ENCODE measurements at places on chromosomes 3 and 15. TPM values are rescaled to one million over a fixed set of nuclear protein-coding genes. Genes with fewer than 3 reads are reported as not detected.

GRCh38 chr15:75884041-75884440, 19.6 kb upstream of the FBXO22 start:
- H3K4me3 ChIP-seq: no peak overlapping the region
- no peaks in the 10 kb centered on the region for H3K27me3 ChIP-seq
- no peaks in the 10 kb centered on the region for H3K4me1 ChIP-seq
- DNase-seq: peak; percentile 59
- peaks cover 10% of the 10 kb centered on the region for H3K36me3 ChIP-seq
- H3K27ac ChIP-seq: peak overlapping the region; percentile 21

- H3K4me1 ChIP-seq: no peaks in the 10 kb centered on the region
- peak; percentile 66 for DNase-seq
- H3K36me3 ChIP-seq: no peaks in the 10 kb centered on the region
- H3K4me3 ChIP-seq: no peak overlapping the region
Observed at GRCh38 chr3:9308298-9308990, 54.4 kb upstream of the THUMPD3 start.

GRCh38 chr3:36909666-36910065, 35.2 kb downstream of the TRANK1 start:
- H3K36me3 ChIP-seq: no peaks in the 10 kb centered on the region
- no peak for DNase-seq
- no peak overlapping the region for H3K4me3 ChIP-seq
- no peaks in the 10 kb centered on the region for H3K27me3 ChIP-seq
- no peak overlapping the region for H3K27ac ChIP-seq

DNA sequence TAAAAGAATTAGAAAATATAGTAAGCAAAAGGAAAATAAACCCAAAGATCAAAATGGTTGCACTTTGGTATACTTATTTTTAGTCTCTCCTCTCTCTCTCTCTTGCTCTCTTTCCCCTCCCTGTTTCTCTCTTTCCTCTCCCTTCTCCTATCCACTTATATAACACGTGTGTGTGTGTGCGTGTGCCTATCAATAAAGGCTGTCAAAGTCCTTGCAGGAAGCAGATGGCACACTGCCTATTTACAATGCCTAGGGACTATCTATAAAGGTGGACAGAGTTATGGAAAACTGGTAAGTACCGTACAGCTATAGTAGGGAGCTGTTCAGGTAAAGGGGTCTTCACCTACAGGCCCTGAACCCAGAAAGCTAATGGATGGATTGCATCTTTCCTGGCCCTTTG, 161.6 kb downstream of the SQOR start:
- no peaks in the 10 kb centered on the region for H3K4me1 ChIP-seq
- no peak overlapping the region for H3K4me3 ChIP-seq
- H3K27ac ChIP-seq: no peak overlapping the region
- no peak for DNase-seq
- H3K27me3 ChIP-seq: no peaks in the 10 kb centered on the region

DNA sequence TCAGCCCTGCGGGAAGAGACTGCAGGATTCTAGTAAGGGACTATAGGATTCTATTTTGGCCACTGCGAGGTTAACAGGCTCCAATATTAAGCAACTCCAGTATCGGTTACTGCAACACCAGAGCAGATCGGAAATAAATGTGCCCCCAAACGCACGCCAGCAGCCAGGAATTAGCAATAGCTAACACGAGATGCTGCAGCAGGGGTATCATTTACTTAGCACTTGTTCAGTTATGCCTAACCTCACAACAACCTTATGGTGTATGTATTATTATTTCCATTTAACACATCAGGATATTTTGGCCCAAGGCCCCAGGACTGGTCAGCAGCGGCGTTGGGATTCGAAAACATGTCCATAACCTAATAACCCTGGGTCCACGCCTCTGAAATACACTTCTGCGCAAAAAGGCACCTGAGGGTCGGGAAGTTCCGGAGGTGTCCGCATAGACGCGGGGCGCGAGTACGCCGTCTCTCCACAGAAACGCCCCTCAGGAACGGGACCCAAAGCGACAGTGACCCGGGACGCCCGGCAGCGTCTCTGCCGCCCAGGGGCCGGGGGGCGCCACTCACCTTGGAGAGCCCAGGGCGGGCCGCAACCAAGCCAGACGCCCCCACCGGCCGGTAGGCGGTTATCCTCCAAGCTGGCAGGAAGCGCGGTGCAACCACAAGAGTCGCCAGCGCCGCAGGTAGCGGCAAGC, 681 bp downstream of the PIK3CB start:
- H3K4me1 ChIP-seq: peaks cover 6% of the 10 kb centered on the region
- peak overlapping the region; percentile 79 for H3K4me3 ChIP-seq
- H3K27me3 ChIP-seq: no peaks in the 10 kb centered on the region
- H3K27ac ChIP-seq: peak overlapping the region; percentile 38
- H3K36me3 ChIP-seq: no peaks in the 10 kb centered on the region
- no peak for DNase-seq

- H3K36me3 ChIP-seq: peaks cover 45% of the 10 kb centered on the region
- peak; percentile 36 for DNase-seq
- H3K4me3 ChIP-seq: peak overlapping the region; percentile 97
- peak overlapping the region; percentile 99 for H3K27ac ChIP-seq
- peaks cover 49% of the 10 kb centered on the region for H3K4me1 ChIP-seq
Observed at GRCh38 chr3:157159037-157159761, 748 bp downstream of the CCNL1 start.

- H3K27me3 ChIP-seq: no peaks in the 10 kb centered on the region
- peak; percentile 100 for DNase-seq
- no peaks in the 10 kb centered on the region for H3K36me3 ChIP-seq
- H3K4me1 ChIP-seq: peaks cover 47% of the 10 kb centered on the region
- peak overlapping the region; percentile 100 for H3K27ac ChIP-seq
Observed at GRCh38 chr3:15646851-15647511, 45.4 kb downstream of the BTD start.

CHRNA7 gene
- total RNA-seq: 1.5 TPM

All from astrocyte (in vitro differentiated cells and primary cell).